Activated CD8-positive, alpha-beta memory T cell treated with anti-CD3 and anti-CD28 coated beads, Interleukin-2, amount 50 U/mL, for 4 hours (primary cell): ENCODE measurements at places on chromosomes 2 and 18.
A peak's percentile ranks its signal among the peaks of the same experiment; 100 is the strongest.

DNA sequence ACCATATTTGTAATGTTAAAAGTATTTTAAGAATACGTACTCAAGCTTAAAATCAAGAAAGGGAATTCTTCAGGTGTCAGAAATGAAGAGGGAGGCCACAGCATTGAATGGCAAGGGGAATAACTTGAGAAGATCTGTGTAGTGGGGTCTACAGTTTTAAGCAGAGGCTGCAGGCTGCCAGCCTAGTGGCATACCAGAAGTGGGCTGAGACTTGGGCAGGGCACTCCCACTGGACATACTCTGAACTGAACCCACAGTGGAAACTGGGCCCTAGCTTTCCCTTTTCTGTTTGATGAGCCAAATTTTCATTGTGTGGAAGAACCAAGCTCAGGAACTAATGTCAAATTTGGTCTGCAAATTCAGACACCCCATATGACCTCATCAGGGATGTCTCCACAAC lies 238.8 kb downstream of the PTPRM start:
- no peak for DNase-seq

DNA sequence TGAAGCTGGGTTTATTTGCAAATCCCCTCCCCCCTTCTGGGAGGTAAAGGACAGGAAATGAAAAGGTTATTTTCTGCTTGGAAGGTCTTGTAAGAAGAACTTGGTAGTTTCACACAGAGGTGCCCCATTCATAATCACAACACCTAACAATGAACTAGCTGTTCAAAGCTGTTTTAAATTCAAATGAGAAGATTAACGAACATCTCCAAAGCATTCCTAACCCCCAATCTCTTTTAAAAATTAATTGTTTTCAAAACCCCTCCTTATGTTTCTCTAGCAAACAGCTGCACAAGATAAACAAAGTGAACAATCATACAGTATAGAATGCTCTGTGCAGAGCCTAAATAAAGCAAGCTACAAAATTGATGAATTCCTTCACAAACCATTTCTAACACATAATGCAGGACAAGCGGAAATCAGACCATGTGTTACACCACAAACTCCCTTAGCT lies 271.4 kb downstream of the SATB2 start:
- DNase-seq, result no peak

DNA sequence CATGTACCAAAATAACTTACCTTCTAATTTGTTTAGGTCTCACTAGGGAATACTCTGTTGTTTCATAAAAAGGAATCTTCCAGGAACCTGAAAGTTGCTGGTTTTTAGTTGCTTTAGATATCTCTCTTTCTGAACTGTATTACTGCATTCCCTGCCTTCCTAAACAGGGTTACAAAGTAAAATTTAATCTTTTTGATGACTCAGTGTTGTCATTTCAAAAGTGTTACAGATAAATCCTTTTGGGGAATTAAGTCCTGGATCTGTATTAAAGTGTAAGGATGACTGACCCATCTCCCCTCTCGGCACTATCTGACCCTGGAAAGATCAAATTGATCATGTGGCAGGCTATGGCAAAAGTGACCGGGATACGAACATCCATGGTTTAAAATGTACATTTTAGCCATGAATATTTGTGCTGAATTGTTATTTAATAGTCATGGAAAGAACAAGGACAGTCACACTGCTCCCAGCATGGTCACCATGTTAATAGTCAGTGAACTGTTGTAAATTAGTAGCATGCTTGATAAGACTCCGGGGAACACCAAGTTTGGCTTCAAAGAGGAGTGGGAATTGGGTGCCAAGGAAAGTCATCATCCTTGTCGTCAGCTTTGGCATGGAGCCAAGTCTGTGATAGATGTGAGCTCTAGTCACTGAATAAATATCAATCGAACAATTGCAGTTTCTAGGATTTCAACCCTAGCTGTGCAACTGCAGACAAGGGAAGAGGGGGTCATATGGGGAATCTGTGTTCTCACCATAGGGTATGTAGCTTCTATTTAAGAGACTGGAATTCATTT lies 4.2 kb downstream of the PLEKHA3 start:
- no peak for DNase-seq

DNA sequence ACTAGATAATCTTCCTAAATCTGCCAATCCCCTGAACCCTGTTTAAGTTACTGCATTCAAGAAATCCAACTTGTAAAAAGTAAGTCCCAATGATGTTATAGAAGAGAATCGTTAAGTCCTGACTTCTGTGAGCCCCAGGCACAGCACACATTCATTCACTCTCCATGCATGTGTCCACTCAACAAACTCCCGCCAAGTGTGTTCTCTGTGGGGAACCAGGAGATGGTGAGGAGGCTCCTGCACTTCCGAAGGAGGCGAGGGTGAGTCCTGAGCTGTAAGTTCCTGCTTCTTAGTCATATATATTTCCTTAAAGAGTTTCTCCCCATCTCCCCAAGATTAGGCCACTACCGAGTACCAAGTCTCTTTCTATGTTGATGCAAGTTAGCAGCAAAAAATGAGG lies 635.0 kb upstream of the ID2 start:
- DNase-seq, result no peak

- no peak for DNase-seq
These were observed 285.7 kb downstream of the TCF4 start for GRCh38 chr18:55302167-55302833.

GRCh38 chr2:43136011-43136799 lies 90.2 kb downstream of the ZFP36L2 start:
- DNase-seq, result no peak

DNA sequence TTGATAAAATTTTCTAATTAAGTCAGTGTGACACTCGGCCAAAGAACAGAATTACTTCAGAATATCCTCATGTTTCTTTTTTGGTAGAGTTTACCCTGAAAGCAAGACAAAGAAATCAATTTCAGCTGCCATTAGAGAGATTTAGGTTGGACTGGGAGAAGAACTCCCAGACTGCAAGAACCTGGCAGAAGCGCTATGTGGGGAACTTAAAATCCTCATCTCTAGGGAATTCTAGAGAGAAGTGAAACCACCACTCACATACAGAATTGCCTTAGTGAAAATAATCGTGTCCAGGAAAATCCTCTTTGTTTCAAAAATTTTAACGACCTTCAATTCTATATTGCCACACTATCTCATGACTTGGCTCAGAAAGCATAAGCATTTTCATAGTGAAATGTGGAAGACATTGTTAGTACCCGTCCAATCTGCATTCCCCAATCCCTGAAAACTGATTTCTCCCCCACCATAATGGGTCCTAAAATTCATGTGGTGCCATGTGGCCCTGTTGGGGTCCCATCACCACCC lies 297.3 kb upstream of the MEIS1 start:
- DNase-seq, result no peak

DNA sequence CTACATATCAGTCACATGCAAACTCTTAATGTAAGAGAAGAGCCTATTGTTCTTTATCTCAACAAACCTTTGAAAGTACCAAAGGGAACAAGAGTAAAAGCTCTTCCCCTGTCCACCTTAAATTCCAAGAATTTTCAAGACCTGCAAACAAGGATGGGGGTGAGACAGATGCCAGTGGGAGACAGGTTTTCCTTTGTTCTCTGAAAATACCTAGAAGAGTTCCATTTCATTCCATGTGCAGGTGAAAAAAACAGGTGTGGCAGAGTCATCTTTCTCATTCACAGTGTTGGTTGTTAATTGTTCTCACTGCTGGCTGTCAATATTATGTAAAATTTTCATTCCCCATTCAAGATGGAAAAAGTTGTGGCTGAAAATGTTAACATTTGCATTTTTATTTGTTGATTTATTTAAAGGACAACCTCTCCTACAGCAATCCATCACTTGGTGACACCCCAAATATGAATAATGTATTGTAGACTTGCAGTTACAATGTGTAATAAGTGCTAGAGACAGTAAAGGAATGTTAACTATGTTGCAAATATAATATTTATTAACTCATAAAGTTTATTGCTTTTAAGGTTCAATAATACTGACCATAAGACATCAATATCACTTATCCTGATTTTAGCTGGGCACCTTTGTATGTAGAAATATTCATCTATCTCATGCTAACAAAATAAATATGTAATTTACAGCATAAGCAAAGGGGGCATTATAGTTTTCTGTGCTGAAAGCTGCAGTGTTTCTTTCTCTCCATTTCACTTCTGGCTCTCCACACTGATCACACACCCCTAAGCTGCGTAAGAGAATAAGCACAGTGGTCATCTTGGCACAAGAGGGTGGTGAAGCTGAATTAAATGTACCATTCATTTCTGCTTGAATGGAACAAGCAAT lies 347.0 kb downstream of the KIAA1328 start:
- no peak for DNase-seq

DNA sequence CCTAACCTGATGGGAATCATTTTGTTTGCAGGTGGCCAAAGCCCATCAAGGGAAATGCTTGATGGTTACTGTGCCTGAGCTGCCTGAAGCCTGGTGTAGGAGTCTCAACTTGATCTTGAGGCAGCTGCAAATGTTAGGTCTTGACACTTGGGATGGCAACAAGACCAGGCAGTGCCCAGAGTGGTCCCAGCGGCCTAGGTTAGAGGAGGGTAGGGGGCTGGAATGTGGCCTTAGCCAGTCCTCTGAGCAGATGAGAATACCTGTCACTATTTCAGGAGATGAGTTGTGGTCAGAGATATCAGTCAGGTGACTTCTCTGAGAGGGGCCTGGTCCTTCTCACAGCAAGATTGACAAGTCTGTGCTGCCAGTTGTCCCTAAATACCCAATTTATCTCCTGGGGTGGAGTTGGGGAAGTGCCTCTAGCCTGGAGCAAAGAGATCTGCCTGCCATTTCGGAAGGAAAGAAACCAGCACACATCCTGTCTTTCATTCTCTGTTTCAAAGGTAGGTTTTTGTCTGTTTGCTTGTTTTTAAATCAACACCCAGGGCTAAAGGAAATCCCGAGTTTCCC lies 13.4 kb downstream of the SPTBN1 start:
- DNase-seq, result no peak

- no peak for DNase-seq
These were observed 734.4 kb downstream of the CBLN2 start for GRCh38 chr18:71809711-71810110.

DNA sequence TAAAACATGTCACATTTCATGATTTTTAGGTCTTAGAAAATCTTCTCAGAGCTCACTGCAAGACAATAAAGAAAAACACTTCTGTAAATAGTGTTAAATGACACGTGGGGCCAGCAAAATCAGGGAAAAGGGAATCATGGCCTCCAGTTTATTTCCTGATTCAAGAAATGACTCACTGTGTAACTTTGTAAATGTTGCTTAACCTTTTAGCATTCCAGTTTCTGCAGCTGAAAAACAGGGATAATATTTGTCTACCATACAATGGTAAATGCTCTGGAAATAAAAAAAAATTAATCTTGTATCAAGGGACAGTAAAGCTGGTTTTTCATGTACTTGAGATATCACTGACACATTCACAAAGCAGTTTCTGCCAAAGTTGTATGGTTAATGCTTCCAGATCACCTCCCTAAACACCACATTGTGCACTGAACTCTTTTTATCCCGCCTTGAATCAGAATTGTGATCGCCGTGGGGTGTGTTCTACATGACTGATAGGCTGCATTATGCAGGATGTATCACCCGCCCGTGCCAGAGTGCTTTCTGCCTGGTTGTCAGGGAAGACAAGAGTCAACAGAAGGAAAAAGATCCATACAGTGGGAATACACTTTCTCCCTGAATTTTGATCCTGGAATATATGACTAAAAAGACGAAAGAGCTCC lies 238.8 kb downstream of the IKZF2 start:
- DNase-seq, result no peak

DNA sequence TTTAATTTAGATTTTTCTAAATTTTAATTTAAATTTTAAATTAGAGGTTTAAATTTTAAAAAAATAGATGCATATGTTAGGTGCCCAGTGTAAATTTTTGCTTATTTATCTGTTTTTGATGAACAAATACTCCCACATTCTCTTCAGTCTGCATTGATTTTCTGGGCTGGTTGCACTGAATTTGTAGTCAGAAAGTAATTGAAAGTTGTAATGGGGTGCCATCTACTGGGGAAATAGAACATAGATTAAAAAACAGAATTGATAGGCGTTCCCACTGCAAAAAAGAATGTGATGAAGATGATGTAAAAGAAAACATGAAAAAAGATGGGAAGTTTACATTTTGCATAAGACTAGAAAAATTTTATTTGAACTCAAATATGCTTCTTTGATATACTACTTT lies 51.7 kb upstream of the CCDC85A start:
- no peak for DNase-seq

DNA sequence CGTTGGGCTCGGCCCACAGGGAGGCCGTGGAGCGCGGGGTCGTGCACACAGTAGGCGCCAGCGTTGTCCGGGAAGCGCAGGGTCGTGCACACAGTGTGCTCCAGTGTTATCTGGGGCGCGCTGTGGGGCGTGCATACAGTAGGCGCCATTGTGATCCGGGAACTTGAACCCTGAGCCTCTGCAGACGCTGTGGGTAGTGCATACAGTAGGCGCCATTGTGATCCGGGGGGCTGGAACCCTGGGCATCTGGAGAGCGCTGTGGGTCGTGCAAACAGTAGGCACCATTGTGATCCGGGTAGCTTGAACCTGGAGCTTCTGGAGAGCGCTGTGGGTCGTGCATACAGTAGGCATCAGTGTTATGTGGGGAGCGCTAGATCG lies 793 bp downstream of the ZNF236 start:
- no peak for DNase-seq

GRCh38 chr18:40347261-40347660 lies 1607.8 kb upstream of the PIK3C3 start:
- no peak for DNase-seq

GRCh38 chr2:240136671-240137292 lies 677 bp upstream of the COPS9 start:
- peak; percentile 35 for DNase-seq
